ENCODE measurements at places on chromosomes 3 and 15.
A peak's percentile ranks its signal among the peaks of the same experiment; 100 is the strongest.

- DNase-seq, result peak; percentile 28
These were observed 2.4 kb upstream of the ETV5 start for GRCh38 chr3:186110975-186111974.

DNA sequence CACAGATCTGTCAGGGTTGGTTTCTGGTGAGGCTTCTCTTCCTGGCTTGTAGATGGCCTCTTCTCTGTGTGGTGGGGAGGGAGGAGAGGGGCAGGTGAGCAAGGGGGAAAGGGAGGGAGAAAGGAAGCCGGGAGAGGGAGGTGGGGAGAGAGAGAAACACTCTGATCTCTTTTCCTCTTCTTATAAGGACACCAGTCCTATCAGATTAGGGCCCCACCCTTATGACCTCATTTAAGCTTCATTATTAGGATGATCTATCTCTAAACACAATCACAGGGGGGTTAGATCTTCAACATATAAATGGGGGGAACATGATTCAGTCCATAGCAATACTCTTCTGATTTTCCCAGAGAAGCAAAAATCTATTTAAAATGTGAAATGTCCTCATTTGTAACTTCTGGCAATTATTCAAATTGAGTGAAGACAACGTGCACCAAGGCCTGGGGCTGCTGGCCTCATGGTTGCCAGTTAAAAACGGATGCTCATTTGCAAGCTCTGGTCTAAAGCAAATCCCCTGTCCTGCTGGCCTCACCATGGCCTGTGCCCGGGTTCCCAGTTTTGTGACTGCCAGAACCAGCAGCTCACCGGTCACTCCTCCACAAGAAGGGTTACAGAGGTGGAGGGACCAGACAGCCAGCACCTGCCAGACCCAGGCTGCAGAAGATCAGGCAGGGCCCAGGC is 8.3 kb downstream of the POMGNT2 start:
- DNase-seq, result no peak

GRCh38 chr3:142888099-142888480 is 793 bp downstream of the PCOLCE2 start:
- DNase-seq, result no peak

DNA sequence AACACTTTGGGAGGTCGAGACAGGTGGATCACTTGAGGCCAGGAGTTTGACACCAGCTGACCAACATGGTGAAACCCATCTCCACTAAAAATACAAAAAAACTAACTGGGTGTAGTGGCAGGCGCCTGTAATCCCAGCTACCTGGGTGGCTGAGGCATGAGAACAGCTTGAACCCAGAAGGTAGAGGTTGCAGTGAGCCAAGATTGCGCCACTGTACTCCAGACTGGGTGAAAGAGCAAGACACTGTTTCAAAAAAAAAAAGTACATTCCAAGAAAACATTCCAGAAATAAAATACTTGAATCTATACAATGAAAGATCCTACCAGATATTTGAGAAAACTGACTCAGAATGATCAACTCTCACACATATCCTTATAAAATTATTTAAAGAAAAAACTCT is 30.4 kb downstream of the TFDP2 start:
- no peak for DNase-seq

DNA sequence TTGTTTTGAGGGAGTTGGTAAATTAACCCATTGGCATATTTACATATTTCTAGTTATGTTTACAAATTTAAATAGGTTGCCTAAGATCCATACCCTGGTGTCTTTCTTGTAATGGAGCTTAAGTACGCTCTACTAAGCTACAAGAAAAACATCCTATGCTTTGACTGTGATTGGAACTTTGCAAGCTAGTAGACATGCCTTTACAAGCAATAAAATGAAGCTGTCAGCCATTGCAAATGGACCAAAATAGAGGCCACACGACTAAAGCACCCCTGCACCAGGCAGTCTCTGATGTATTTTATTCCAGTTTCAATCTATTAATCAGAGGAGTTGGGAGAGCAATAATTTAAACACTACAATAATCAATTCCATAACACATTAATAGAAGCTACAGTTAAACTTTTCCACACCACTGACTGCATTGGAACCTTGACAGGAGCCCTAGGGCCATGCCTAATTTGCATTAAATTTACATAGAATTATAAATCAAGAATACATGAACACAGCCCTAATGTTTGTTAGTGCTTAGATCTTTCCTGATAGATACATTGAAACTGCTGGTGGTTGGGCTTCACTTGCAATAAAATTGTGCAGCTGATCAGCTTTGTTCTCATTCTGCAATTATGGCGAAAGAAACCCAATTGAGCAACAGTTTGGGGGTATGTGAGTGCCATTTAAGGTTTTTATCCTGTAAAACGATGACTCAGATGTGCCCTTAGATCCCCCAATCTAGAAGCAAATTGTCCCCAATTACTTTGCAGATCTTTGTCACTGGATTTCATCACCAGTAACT is 360.1 kb downstream of the LSAMP start:
- DNase-seq, result no peak

DNA sequence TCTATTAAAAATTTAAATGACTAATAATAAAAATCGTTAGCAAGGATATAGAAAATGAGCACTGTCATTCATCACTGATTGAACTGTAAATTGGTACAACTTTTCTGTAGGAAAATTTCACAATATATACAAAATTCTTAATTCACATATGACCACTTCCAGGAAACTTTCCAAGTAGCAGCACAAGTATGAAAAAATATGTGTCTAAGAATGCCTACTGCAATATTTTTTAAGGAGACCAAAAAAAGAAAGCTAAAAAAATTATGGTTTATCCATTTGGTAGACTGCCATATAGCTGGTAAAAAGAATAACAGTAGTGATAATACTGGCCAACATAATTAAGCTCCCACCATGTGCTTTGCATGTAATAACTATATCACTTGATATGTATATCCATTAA is 59.2 kb downstream of the KLHL6 start:
- DNase-seq, result no peak

- no peak for DNase-seq
These were observed 62.4 kb upstream of the PCSK6 start for GRCh38 chr15:101551696-101552591.

GRCh38 chr3:47581422-47581821 is 2.8 kb upstream of the CSPG5 start:
- DNase-seq, result no peak

- DNase-seq, result peak; percentile 42
These were observed 1.1 kb downstream of the CMTM7 start for GRCh38 chr3:32392536-32393302.

- DNase-seq, result no peak
These were observed 213.9 kb upstream of the RBMS3 start for GRCh38 chr3:29067007-29067406.

- DNase-seq, result no peak
These were observed 698.4 kb upstream of the CCDC54 start for GRCh38 chr3:106678657-106679390.

DNA sequence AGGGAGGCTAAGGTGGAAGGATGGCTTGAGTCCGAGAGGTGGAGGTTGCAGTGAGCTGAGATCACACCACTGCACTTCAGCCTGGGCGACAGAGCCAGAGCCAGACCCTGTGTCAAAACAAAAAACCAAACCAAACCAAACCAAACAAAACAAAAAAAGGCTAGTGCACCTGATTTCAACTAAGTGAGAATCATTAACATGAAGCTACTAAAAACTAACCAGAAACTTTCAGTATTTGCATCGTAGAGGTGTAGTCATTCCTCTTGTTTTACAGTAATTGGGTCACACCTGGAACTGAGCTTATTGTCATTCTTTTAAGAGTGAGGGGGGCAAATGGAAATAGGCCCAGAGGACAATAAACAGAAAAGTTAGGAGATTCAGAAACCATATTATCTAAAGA is 58.5 kb downstream of the ST6GAL1 start:
- peak; percentile 29 for DNase-seq
